ENCODE measurements at places on chromosomes 2 and 18.

DNA sequence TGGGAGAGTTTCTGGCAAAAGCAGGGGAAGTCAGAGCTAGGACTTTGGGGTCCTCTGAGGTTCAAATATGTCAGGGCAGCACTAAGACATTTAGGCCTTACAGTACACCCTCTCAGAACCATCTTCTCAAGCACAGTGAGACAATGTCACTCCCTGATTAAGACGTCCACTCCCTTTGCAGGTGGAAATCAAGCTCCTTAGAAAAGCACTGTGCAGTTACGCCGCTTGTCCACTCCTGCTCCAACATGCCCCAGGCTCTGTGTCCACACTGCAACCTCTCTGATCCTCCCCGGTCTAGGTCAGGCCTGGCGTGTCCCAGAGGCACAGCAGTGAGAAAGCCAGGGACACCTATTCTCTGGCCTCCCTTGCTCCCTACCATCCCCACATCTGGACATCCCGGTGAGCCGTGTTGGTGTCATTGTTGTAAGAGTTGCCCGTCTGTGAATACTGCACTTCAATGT lies 528.6 kb upstream of the ID2 start:
- no peak for DNase-seq

GRCh38 chr18:35715139-35715538 lies 133.6 kb downstream of the GALNT1 start:
- DNase-seq: no peak

GRCh38 chr2:209985874-209986273 lies 16.6 kb upstream of the RPE start:
- DNase-seq: peak; percentile 20

- no peak for DNase-seq
Measured at GRCh38 chr2:240993446-240994170, 4.8 kb upstream of the SNED1 start.

- DNase-seq: no peak
Measured at GRCh38 chr2:36677386-36677785, 19.1 kb upstream of the VIT start.

- peak; percentile 87 for DNase-seq
Measured at GRCh38 chr2:232633413-232634205, at the start of gene EFHD1. EFHD1 (plus strand) TSS chr2:232633604; CDS start chr2:232633705, 101 bp downstream.

DNA sequence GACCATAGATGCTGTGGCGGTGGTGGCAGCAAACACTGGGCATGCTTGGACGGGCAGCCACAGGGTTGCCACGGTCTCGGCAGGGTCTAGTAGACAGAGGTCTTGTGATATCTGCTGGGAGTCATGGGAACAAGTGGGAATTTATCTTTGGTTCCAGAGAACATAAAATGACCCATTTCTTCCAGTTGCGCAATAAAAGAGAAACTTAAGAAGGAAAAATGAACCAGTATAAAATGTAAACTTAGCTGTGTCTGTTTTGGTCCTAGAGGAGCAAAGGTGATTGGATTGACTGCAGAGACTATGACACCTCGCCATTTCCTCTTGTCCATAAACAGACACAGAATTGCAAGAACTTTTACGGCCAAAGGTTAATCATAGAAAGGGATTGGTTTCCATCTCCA lies 132.6 kb upstream of the RBBP8 start:
- DNase-seq: no peak

DNA sequence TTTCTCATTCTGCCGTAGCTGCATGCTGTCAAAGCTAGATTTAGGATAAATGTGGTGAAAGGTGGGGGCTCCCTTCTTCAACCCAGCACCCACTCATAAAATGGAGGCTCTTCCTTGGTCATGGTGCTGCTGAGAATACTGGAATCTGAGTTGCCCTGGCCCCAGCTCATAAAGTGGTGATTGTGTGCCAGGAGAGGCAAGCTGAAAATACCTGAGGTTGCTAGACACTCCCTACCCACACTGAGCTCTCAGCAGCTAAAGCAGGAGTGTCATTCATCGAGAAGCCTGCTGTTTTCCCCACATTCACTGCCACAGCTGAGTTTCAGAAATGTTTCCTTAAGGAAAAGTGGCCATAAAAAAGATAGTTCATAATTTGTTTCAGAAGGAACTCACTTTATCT lies 297.1 kb upstream of the RBMS1 start:
- DNase-seq: no peak

DNA sequence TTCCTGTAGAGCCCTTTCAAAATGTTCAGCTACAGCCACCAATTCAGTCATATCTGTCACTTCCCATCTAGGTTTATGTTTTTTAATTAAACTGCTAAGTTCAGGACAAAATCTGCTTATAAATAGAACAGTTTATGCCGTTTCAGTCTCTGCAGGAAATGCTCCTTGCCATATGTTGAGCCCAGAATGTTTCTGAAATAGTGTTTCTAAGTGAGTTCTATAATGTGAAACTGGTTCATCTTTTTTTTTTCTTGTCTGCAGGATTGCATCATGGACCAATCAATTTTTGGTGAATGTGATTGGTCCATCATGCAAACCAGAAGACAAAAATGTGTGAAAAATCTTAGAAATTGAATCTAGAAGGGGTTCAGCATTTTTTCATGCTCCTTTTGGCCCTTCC lies 30.2 kb upstream of the RHOB start:
- DNase-seq: no peak

- no peak for DNase-seq
Measured at GRCh38 chr18:23144640-23145039, 9.4 kb downstream of the CABLES1 start.

- no peak for DNase-seq
Measured at GRCh38 chr18:45023519-45023918, 342.8 kb downstream of the SETBP1 start.

- DNase-seq: no peak
Measured at GRCh38 chr2:186636800-186637496, 47.1 kb downstream of the ITGAV start.

- no peak for DNase-seq
Measured at GRCh38 chr2:113046465-113046864, 6.2 kb downstream of the IL36B start.

GRCh38 chr2:183740241-183740640 lies 616.0 kb downstream of the NUP35 start:
- DNase-seq: no peak

GRCh38 chr2:173117678-173118077 lies 42.0 kb downstream of the MAP3K20 start:
- no peak for DNase-seq

- no peak for DNase-seq
Measured at GRCh38 chr2:68404164-68404563, 39.1 kb downstream of the PLEK start.

- DNase-seq: no peak
Measured at GRCh38 chr2:16832910-16833309, 167.3 kb upstream of the CYRIA start.

DNA sequence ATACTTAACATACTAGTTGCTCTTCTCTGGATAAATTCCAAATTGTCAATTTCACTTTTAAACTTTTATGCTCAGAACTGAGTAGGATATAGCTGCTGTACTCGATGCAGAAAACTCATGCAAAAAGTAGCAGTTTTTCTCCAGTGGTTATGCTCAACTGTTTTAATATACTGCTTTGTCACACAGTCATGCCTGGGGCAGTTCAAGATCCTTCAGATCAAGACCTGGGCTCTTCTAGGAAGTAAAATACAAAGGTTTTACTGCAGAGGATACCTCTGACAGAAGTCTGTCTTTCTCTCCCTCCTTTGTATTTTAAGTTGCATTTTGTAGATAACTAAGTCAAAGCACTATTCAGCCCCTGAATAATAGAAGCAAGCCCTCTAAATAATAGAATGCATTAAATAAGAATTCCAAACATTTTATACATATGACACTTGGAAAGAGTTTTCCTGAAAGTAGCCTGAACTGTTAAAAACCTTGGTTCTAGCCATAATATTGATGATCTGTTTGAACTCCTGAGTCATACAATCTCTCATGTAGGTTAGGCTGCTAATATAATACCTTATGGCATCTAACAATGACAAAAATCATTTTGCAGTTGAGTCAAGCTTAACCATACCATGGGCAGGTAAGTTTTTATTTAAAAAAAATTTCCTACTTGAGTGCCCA lies 183.3 kb upstream of the TRIB2 start:
- DNase-seq: no peak

GRCh38 chr2:235591921-235592320 lies 98.1 kb downstream of the AGAP1 start:
- DNase-seq: no peak

DNA sequence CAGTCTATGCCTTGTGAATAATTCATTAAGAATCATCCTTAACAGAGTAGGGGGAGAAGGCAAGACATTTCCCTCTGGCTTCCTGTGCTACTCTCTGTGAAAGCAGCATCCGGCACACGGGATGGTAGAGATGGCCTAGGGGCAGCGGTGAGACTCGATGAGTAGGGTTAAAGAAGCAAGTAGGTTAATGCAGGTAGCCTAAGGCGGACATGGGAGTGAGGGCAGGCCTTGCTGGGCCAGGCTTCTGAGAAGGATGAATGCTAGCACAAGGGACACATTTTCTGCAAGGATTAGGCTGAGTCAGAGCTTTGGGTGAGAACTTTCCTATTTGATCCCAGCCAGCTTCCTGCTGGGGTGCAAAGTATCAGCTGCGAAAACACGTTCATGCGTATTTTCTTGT lies 80.8 kb downstream of the NXPH2 start:
- DNase-seq: no peak

- DNase-seq: no peak
Measured at GRCh38 chr2:31384351-31384750, 30.2 kb downstream of the XDH start.

Data from Ammon's horn (tissue), 1 donor.